ENCODE measurements at places on chromosomes 1 and 21. TPM values are rescaled to one million over a fixed set of nuclear protein-coding genes. Genes with fewer than 3 reads are reported as not detected.

GRCh38 chr1:173866413-173867115 lies 1.2 kb downstream of the GAS5 start:
- DNase-seq = no peak

DNA sequence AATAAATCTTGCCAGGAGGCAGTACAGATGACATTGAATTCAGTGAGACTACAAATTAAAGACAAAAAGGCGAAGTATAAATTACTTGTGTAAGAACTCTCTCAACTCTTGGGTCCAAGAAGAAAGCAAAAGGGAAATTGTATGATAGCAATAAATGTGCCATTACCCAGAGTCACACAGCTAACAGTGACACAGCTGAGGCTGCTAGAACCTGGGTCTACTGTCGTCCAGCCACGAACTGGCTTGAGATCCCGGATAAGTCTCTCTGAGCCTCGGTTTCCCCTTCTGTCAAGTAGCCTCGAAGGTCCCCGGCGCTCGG lies 362 bp upstream of the ROR1 start:
- no peak for DNase-seq

DNA sequence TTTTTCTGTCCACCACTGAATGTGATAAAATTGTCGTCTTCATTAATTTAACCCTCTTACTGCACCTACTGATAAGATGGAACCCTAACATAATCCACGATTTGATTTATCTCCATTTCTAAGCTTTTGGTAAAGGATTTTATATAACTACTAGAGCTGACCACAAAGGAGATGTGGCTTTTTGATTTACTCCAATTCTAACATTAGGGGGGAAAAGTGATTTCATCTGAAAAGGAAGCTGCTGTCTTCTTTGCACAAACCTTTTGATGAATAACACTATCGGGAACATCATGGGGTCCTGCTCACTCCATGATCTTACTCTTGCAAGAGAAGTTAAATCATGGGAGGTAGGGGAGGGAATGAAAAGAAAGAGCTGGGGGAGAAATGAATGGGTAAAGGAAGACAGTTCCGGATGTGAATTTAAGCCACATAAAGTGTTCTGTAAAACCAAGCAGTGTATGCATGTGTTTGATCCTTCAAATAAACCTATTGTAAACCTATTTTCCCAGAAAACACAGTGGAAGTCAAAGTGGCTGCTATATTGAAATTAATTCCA lies 161.8 kb downstream of the GABPA start:
- no peak for DNase-seq

DNA sequence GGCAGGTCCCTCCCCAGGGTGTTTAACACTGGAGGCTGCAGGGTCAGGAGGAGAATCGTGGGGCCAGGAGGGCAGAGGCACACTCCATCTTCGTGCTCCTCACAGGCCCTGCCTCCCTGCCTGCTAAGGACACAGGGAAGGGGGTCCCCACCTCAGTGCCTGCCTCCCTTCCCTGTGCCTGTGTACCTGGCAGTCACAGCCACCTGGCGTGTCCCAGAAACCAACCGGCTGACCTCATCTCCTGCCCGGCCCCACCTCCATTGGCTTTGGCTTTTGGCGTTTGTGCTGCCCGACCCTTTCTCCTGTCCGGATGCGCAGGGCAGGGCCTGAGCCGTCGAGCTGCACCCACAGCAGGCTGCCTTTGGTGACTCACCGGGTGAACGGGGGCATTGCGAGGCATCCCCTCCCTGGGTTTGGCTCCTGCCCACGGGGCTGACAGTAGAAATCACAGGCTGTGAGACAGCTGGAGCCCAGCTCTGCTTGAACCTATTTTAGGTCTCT lies 623 bp upstream of the BGLAP start:
- no peak for DNase-seq

DNA sequence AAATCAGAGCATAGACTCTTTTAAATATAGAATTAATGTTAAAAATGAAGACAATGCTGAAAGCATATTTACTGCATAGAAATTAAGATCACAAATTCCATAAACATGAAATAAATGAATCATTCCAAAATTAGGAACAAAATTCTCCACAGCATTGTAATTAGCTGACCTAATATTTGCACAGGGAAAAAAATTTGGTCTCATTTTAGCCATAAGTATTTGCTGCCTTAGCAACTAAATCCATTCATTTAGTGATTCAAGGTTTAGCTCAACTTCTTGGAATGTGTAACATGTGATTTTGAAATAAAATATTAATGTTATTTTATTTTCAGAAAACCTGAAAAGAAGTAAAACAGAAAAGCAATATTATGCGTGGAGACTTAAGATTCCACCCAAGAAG lies 25.5 kb downstream of the ADAMTS5 start:
- DNase-seq = no peak

GRCh38 chr1:183003203-183003602 lies 20.0 kb upstream of the LAMC1 start:
- no peak for DNase-seq

- no peak for DNase-seq
Observed at GRCh38 chr1:209831615-209832014, 3.8 kb downstream of the UTP25 start.

- DNase-seq = no peak
Observed at GRCh38 chr1:100076319-100076718, 56.4 kb downstream of the SASS6 start.

DNA sequence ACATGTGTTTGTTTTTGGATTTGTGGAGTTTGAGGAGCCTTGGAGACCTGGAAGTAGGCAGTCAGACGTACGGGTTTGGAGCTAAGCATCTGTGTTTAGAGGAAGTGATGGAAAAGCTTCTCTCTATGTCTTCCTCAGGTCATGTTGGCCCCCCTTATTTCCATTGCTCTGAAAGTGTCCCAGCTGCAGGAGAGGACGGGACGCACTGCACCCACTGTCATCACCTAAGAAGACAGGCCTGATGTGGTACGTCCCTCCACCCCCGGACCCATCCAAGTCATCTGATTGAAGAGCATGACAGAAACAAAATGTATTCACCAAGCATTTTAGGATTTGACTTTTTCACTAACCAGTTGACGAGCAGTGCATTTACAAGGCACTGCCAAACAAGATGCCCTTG lies 66.2 kb downstream of the PGM1 start:
- DNase-seq = no peak

GRCh38 chr1:59232216-59232615 lies 64.7 kb upstream of the FGGY start:
- no peak for DNase-seq

GRCh38 chr1:116343019-116343418 lies 30.0 kb upstream of the ATP1A1 start:
- no peak for DNase-seq

DNA sequence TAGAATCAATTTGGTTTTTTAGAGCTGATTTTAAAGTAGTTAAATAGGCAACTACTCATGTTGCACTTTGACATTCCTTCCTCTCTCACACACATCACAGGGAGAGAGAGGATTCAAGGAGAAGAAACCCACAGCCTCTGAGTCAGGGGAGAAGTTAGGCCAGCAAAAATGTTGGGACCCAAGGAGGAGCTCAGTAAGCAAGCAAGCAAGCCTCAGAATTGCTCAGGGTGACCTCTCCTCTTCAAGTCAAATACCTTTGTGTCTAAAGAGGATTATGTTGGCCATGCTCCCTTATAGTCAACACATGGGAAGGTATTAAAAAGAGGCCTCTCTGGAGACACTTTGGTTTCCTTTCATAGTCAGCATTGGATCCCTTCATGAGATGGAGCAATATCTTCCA lies 80.5 kb upstream of the WARS2 start:
- no peak for DNase-seq

- DNase-seq = no peak
Observed at GRCh38 chr1:14763977-14764376, 165.5 kb downstream of the KAZN start.

DNA sequence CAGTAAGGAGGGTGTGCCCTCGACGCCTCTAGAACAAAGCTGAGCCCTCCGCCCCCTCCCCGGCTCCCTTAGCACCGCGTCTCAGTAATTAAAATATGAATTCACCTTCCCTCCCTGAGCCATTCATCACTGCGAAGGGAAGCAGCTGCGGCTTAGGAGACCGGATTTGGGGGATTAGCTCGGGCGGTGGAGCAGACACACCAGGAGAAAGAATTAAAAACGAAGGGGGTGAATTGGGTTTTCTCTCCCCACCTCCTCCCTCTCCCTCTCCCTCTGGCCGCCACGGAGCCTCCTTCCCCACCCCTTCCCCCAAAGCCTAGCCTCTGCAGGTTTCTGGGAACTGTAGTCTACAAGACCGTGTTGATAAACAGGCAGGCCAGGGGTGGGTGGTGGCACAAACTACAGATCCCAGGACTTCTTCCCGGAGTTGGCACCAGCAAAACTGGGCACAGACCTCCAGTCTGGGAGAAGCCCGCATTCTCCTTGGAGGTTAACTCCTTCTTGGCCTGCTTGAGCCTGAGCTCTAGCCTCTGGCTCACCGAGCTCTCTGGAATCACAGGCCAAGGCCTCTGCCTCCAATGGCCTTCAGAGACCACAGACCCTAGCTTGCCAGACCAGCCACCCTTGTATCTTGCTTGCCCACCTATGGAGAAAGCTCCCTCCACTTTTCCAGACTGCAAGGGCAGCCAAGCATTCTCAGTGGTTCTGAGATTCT lies 10.8 kb downstream of the BLACAT1 start:
- no peak for DNase-seq

DNA sequence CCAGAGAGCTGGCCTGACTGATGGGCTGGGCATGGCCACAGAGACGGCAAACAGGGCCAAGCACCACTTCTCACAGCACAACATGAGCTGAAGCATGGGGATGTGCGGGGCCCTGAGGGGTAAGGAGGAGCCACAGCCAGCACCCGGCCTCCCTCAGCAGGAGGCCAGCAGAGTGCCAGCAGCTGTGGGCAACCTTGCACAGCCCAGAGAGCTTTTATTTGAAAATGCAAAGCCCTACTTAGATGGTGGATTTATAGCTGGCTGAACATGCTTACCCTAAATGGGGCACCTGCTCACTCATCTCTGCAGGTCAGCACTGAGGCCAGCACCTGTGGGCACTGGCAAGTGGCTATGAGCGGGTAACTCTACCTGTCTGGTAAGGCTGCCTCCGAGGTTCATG lies 44.1 kb downstream of the SLC66A1 start:
- DNase-seq = no peak

GRCh38 chr1:54335011-54335754 lies 71.0 kb downstream of the SSBP3 start:
- DNase-seq = no peak

DNA sequence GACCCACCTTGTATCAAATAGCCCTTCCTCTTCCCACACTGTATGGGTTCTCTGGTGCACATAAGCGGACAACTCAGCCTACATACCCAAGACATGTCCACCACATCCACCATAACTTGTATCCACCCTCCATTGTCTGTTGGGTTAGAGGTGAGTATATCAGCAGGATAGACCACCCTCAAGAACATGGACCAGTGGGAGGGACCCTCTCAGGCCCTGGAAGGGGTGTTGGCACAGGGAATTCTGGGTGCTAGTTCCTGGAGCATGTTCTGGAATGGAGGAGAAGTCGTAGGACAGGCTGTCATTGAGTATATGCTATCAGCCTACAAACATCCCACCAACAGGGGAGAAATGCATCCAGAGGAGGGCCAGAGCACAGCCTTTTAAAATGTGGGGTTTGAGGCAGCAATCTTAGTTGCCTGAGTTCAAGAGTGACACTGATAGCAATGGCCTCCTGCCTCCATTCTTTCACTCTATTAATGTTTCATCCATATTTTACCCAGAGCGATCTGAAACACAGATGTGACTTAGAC lies 7.5 kb downstream of the CD55 start:
- DNase-seq = no peak

DNA sequence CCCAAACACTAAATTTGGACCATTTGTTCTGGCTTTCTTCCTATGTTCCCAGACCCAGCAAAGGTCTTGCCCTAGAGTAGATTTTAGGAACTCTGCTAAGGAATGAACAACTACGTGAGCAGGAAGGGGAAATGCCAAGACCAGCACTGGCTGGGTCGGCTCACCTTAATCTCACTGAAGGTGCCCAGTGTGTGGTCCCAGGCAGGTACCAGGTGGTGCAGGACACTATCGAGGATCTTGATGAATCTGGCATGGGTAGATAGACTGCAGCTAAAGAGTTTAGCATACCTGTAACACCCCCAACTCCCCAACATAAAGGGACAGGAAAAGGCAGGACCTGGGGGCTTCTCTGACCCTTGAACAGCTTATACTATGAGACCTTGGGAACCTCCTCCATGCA lies 3.0 kb downstream of the HECTD3 start:
- no peak for DNase-seq

DNA sequence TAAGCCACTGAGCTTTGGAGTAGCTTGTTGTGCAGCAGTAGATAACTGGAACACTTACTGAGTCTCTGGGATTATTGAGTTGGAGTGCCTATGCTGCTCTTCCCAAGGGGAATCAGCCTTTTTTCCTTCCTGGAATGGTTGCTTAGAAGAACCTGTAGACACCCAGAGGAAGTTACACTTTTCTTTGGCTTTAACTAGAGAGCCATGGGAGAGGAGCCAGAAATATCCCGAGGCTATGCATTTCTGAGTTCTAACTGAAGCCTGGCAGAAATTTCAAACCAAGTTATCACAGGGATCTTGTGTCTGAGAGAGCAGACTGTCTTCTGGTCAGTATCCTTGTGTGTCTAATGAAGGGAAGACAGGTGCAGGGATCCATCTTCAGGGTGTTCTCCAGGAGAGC lies 28.3 kb downstream of the LAMC1 start:
- no peak for DNase-seq

DNA sequence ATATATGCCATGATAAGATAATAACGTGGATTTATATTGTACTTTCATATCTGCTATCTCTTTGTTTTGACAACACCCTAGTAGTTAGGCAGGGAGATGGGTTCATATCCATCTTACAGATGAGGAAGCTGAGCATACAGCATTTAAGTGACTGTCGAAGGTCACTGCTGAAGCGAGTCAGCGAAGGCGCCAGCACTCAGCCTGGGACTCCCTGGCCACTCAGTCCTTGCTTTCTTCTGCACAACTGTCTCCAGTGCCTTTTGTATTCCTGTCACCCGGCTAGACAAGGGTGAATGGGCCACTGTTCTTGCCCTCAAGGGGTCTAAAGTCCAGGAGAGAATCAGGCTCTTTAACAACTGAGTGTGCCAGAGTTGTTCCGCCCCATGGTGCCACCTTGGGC lies 3.1 kb downstream of the ARHGEF10L start:
- DNase-seq = no peak

DNA sequence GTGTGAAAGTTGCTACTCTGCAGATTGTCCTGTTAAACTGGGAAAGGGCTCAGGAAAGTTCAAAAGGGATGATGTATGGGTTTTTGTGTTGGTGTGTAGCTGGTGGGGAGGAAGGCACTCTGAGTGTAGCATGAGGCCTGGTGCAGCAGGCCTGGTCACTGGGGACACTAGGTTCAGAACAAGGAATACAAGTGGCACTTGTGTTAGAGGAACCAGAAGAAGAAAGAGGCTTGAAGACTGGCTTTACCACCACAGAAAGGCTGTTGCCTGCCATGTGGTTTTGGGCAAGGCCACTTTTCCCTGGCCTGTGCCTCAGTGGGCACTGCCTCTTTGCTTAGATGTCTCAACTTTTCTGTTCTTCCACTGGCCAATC lies 122.8 kb downstream of the NOS1AP start:
- no peak for DNase-seq

- DNase-seq = no peak
Observed at GRCh38 chr1:54325284-54325683, 80.9 kb downstream of the SSBP3 start.

GRCh38 chr1:212915245-212916091 lies 34.9 kb upstream of the VASH2 start:
- no peak for DNase-seq

WNT9A gene
- not detected for total RNA-seq

ITLN2 gene
- not detected for total RNA-seq

FMO3 gene
- total RNA-seq = not detected

GPR3 gene
- 3.2 TPM for total RNA-seq

HOOK1 gene
- 2.4 TPM for total RNA-seq

TNFRSF4 gene
- 788 TPM for total RNA-seq

CASQ1 gene
- not detected for total RNA-seq

GOLPH3L gene
- total RNA-seq = 19.1 TPM

SHISAL2A gene
- 6.0 TPM for total RNA-seq
